ENCODE measurements at places on chromosomes 16 and 17. TPM values are rescaled to one million over a fixed set of nuclear protein-coding genes. Genes with fewer than 3 reads are reported as not detected.

DNA sequence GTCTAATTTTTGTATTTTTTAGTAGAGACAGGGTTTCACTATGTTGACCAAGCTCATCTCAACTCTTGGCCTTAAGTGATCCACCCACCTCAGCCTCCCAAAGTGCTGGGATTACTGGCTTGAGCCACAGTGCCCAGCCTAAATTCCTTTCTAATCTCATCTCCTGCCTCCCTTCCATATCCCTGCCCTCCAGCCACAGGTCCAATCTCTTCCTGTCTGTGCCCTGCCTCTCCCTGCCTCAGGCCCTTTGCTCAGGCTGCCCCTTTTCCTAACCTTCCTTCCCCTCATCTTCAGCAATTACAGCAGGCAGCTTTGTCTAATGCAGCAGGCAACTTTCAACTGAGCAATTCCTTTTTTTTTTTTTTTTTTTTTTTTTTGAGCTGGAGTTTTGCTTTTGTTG lies 46.8 kb downstream of the CFAP20 start:
- DNase-seq: no peak

Gene MT1M
- 2.5 TPM for total RNA-seq

Gene TOM1L2
- total RNA-seq: 4.6 TPM

Gene MEIOB
- total RNA-seq: 1.3 TPM
